ENCODE measurements at places on chromosomes 16 and 17.
A peak's percentile ranks its signal among the peaks of the same experiment; 100 is the strongest.

GRCh38 chr17:47720754-47721533 lies 12.1 kb upstream of the TBX21 start:
- peak; percentile 56 for DNase-seq

GRCh38 chr16:83023640-83024039 lies 396.9 kb downstream of the CDH13 start:
- no peak for DNase-seq

GRCh38 chr17:13158494-13159240 lies 140.8 kb upstream of the ELAC2 start:
- DNase-seq, result no peak

DNA sequence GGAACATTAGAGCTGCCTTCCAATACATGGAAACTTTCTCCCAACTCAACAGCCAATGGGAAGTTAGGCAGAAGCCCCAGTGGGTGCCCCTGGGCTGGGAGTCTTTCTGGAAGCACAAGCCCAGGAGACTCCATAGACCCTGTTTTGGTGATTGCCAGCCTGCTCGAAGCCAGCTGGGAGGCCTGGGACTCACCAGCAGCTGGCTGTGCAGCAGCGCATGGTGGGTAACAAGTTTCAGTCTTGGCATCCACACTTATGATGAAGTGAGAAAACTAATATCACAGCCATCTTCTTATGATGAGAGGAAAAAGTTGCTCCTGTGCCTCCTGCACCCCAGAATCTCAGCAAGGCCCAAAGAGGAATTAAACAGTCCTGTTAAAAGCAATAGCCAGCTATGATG lies 522.5 kb upstream of the CDH5 start:
- DNase-seq, result no peak

DNA sequence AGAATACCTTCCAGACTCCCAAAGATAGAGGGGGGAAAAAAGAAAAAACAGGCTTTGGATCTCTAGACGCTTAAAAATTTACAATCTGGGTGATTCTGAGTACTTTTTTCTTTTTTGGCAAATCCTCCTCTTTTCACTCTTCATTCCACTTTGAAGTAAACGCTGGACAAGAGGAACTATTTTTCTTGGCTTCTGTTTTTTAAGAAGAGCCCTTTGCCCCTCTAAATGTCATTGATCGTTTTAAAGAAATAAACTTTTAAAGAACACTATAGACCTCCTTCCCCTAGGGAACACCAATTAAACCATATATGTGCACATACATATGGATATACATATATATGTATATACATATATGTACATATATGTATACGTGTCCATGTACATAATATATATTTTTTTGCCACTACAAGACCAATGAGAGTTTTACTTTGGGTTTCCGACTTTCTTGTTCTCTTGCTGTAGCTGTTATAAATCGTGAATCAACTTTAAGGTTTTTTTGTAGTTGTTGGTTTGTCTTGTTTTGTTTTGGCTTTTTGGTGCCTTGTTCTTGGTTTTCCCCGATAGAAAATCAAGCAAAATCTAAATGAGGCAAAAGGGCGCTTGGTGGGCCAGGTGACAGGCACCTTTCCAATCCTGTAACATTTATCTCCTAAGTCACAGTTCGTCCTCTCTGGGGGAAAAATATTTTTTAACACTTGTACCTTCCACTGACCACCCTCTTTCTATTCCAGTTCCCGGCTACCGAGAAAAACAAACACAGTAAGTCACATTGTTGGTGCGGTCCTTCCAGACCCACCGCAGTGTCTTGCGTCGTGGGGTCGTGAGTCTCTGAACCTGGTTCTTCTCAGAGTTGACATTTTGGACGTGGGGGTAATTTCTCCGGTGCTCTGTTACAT lies 4.4 kb downstream of the FOXF1 start:
- no peak for DNase-seq

- no peak for DNase-seq
These were observed 44.2 kb upstream of the CLEC18A start for GRCh38 chr16:69906838-69907401.

GRCh38 chr16:30896261-30896888 lies at the start of gene CTF1:
Gene CTF1, plus strand, starts transcription at chr16:30896614. Its CDS starts 30 bp downstream, at chr16:30896644.
- no peak for DNase-seq

DNA sequence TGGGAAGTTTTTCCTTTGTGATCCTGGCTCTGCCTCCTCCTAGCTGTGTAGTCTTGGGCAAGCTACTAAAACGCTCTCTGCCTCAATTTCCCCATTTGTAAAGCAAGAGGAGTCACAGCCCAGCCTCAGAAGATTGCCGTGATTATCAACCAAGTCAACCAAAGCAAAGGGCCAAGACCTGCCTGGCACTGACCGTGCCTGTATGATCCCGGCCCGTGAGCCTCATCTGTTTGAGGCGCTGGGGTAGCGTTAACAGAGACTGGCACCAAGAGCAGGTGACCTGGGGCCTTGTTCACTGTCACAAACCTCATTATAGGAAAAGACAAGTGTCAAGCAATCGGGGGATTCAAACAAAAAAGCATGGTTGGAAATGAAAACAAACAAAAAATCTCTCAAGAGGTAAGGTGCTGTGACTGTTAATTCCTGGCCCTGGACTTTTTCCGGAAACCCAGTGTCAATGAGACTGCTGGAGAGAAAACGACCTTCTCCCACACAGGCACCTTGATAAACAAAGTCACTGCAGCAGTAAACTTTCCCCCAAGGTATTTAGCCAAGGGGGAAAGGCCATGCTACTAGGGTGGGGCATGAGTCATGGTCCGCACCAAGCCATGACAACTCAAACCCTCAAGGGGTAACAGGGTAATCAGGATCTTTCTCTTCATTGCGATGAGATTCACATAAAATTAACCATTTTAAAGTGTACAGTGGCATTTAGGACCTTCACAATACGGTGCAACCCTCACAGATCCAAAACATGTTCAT lies 5.4 kb downstream of the MEAK7 start:
- no peak for DNase-seq
